ENCODE measurements at places on chromosomes 1 and 21. TPM values are rescaled to one million over a fixed set of nuclear protein-coding genes. Genes with fewer than 3 reads are reported as not detected.

GRCh38 chr1:46284597-46285564 lies 18.5 kb downstream of the LRRC41 start:
- DNase-seq: no peak

- DNase-seq: no peak
These were observed 805 bp downstream of the ATG4C start for GRCh38 chr1:62784509-62785365.

The TTLL10 gene
- not detected for total RNA-seq

DNA sequence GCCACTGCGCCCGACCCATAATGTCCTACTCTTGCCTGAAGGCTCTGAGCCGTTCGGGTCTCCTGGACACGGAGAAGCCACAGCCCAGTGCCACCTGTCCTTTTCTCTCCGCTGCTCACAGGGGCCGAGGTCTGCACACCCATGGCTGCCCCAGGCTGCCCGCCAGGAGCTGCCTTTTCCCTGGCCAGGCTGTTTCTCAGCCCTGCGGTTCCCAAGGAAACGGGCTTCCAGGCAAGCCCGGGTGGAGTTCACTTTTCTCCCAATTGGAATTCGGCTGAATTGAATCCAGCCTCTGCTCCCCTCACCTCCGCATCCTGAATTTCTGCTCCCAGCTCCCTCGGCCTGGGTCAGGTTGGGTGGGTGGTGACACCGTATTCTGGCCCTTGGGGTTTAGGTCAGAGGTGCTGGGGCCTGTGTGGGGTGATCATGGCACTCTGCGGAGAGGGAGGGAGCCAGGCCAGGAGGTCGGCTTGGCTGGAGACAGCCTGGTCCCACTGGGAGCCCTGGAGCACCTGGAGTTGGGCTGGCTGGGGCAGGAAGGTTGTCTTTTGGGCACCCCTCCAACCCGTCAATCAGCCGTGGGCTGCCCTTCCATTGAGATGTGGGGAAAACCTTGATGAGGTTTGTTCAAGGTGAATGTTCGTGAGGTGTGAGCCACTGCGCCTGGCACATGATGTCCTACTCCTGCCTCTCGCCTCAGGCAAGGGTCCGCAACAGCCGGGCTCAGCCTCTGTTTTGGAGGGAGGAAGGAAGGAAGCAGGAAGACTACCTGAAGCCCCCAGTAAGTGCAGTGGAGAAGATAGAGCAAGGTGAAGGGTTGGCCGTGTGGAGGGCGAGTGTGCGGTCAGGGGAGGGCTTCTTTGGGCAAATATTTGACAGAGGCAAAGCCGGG lies 25.1 kb downstream of the RRP1 start:
- DNase-seq: no peak

DNA sequence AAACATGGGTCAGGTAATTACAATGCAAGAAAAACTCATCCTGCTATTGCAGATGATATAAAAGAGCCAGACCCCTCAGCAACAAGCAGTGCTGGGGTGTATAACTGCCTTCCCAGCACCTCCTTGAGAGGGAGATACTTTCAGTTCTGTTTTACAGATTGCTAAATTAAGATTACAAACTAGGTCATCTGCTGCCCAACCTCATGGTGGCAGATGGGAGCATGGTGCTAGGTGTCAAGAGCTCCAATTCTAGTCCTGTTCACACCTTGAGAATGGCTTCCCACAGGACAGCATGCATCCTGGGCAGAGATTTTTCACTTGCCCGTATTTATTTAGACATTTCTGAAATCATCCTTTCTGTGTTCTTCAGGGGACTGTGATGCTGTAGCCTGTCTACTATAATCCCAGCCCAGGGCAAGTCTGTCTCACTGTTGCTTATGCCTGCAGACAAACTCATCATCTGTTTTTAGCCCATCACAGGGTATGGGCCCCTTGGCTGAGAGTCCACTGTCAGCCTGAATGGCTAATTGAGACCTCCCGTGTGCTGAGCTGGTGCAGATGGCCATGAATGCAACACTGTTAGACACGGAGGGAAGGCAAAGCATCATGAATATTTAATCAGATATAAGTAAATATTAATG lies 40.2 kb upstream of the PBX1 start:
- peak; percentile 7 for DNase-seq

- DNase-seq: no peak
These were observed 478 bp upstream of the PRDM2 start for GRCh38 chr1:13699510-13699909.

The HES2 gene
- total RNA-seq: not detected

DNA sequence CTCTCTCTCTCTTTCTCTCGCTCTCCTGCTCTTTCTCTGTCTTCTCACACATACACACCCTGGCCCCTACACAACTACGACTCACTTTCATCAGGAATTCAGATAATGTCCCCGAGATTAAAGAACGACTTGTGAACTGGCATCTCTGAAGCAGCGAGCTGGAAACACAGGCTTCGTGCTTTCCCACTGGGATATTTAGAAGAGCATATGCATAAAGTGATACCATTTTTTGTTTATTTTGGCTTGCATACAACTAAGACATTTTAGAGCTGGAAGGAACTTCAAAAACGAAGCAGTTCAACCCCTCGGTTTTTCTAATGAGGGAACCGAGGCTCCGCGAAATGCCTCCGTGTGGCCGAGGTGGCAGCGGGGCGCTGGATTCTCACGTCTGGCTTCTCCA lies 88.6 kb downstream of the ZBTB18 start:
- no peak for DNase-seq

Measured in frontal cortex (tissue), 4 donors.